ENCODE measurements at places on chromosomes 5 and 9.

DNA sequence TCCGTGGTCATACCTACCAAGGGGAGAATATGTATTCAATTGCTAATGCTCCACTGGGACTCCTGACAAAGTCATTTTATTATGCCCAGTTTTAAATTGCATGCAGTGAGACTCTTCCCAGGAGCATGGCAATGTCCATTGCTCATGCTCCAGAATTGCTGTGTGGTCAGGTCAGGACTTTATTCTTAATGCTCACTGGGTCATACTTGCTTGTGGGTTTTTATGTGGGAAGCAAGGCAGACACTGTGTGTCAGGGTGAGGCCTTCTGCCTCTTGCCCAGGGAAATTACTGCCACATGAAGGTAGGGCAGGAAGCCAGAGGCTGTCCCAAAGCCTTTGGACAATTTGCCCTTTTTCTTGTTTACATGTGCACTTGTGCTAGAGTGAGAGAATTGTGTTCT lies 164.6 kb upstream of the MEF2C start:
- DNase-seq, result no peak

DNA sequence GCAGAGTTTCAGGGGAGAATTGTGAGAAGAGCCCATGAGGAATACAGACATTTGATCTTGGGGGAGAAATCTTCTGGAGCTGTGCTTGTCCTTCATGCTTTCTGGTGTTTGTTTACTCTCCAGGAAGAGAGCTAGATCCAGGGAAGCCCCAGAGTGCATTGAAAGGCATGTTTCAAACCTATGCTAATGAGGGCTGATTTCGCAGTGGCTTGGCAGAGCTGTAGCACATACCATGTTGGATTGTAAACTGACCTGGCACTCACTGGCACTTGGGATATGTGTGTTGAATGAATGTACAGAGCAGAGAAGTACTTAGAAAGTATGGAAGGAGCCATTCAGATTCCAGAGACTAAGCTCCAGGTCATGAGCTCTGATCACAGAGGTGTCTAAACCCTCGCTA lies 30.9 kb downstream of the TNFSF8 start:
- DNase-seq, result no peak

GRCh38 chr9:126056312-126057021 lies 270.2 kb upstream of the MVB12B start:
- no peak for DNase-seq

DNA sequence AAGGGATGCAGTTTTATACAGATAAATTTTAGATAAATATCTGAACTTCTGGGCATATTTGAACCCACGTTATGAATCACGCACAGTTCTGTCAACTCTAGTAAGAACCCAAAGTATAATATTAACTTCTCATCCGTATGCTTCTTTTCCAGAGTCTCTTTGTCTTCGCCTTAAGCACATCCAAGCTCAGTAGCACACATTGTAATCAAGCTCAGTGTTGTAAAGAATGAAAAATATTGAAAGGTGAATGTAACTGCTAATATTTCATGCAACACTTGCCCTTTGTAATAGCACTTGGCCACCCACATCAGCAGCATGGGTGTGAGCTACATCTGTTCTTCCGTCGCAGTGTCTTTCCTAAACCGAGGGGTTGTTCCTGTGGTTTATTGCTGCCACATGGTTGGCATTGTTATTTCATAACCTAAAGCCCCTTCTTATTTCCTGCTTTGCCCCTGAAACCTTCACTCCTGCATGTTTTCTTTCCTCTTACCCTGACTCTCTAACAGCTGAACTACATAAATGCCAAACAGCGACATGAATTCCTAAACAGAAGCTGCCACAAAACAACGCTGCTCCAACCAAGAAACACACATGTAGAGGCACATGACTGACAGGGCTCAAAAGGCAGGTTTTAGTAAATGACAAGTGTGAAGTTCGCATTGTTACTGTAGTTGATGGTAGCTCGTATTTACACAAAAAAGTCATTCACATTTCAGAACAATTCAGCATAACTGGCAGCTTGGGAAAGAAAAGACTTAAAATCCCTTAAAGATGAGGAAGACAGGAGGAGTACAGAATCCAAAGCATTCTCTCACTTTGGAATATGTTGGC lies 190.1 kb upstream of the MEF2C start:
- no peak for DNase-seq

- DNase-seq, result no peak
These were observed 92.6 kb downstream of the TENT4A start for GRCh38 chr5:6805841-6806240.

DNA sequence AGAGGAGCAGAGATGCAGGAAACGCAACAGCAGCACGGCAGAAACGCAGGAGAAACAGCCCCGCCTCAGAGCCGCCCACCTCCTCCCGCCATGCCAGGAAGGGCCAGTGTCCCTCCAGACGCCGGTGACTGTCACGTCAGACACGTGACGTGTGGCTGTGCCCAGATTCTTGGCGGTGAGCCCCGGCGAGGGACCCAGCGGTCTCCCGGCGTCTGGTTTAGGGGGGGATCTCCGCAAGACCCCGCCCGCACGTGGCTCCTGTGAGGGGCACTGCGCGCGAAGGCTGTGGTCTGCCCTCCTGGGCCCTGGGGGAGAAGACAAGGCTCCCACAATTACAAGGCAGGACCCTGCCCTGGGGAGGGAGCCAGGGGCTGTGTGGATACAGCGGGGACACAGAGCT lies 2.4 kb upstream of the LCN8 start:
- no peak for DNase-seq

- peak; percentile 86 for DNase-seq
These were observed 224.9 kb downstream of the SNX18 start for GRCh38 chr5:54742417-54742891.

DNA sequence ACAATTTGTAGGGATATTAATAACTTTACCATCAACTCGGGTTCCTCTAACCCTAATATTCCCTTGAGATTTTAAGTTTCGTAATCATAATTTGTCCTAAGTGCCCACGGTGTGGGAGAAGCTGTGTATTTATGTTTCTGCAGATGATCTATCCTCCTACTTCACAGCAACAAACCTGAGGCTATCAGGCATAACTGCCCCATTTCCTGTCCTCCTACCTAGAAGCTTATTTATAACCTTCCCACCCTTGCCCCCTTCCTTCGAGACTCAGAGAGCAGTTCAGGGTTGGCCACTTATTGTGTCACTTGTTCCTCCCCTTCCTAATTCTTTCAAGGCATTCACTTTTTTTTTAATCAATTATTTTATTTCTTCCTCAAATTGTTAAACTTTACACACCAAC lies 29.6 kb upstream of the LCP2 start:
- DNase-seq, result no peak

GRCh38 chr9:127700594-127701255 lies 6.1 kb upstream of the CFAP157 start:
- no peak for DNase-seq

DNA sequence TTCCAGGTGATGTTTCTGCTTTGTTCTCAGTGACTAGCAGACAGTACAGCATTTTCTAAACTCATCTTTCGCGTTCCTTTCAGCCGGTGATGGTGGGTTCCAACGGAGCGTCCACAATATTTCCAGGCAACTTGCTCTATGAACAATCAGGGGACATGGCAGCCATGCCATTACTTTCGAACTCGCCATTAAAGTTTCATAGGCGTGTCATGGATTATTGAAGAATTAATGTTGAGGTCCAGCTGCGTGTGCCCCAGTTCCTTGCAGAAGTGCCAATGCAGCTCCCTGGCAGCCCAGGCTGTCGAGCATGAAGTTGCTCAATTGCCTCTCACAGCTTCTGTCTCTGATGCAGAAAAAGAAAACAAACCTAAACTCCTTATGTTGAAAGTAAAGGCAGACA lies 262.2 kb downstream of the IRX2 start:
- no peak for DNase-seq

GRCh38 chr5:30040488-30041118 lies 1152.9 kb upstream of the CDH6 start:
- peak; percentile 78 for DNase-seq

DNA sequence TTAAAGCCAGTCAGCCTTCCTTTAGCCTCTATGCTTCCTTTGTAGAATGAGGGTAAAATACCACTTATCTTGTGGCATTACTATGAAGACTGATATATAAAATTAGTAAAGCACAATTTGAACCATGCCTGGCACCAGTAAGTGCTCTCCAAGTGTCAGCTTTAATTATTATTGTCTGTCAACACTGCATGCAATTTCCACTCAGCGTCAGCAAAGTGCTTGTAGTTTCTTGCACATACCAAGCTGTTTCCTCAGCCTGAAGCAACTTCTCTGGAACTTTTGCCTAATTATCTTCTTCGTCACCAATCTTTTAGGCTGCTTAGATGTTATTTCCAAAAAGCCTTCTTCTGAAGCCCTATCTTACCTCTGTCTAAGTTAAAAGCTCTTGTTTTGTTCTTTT lies 177.3 kb downstream of the CDC42SE2 start:
- no peak for DNase-seq

DNA sequence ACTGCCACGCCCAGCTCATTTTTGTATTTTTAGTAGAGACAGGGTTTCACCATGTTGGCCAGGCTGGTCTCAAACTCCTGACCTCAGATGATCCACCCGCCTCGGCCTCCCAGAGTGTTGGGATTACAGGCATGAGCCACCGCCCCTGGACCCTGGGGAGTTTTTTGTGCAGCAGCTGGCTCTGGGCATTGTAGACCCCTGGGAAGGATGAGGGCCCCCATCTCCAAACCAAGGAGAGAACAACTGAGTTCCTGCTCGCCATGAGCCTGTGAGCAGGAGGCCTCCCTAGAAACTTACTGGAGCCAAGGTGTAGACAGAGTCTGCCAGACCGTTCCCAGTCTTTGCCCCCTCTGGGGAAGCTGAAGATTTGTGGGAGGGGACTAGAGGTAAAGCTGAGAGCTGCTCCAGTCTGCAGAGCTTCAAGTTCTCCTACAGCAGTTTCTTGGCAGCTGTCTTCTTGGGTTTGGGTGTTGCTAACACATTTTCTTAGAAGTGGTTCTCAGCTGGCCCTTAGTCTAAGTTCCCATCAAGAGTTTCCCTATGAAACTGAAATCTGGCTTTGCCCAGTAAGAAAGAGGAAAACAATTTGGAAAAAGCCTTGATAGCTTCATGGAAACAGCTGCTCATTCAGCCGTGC lies 12.4 kb downstream of the NUDT2 start:
- no peak for DNase-seq

DNA sequence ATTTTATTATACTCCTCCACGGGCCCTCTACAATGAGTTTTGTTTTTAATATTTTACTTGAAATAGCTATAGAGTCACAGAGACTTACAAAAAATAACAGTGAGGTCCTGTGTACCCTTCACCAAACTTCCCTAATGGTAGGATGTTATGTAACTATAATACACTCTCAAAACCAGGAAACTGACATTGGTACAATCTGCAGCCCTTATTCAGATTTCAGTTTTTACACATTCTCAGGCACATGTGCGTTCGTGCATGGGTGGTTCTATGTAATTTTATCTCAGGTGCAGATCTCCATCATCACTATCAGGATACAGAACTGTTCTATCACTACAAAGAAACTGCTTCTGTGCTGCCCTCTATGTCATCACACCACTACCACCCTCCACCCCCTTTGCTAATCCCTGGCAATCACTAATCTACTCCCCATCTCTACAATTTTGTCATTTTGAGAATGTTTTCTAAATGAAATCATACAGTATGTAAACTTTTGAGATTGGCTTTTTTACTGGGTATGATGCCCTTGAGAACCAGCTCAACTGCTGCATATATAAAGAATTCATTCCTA lies 16.4 kb downstream of the RAB14 start:
- no peak for DNase-seq

DNA sequence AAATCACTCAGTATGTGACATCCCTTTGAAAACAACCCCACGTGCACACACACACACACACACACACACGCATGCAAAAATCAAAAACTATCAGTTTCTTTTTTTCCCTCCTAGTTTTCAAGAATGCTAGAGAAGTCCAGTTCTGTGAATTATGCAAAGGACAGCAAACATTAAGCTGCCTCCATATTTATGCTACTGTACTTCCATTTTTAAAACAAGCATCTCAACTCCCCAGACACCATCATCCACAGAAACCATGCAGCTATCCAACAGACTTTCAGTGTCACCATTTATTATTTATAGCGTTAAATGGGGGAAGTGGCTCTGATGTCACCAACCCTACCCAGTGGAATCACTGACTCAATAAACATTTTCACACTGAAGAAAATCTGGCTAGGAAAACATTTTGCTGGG lies 1.6 kb downstream of the FBXW11 start:
- DNase-seq, result peak; percentile 35

DNA sequence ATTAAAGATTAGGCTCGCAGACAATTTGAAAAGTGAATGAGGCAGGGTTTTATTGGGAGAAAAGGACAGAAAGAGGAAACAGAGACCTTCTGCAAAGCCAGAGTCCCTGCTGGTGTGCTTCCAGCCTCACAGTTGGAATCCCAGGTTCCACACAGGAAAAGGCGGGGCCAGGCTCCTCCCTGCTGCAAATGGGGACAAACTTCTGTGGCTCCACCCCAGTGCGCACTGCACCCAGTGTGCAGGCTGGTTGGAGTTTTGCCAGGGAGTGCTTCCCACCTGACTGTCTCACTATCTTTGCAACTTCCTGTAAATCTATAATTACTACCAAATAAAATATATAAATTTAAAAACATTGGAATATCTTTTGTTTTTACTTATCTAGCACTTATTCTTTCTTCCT lies 386.0 kb upstream of the GRIN3A start:
- DNase-seq, result no peak

GRCh38 chr5:76716456-76717157 lies 681 bp downstream of the F2R start:
- peak; percentile 16 for DNase-seq

GRCh38 chr5:33833237-33833575 lies 58.6 kb downstream of the ADAMTS12 start:
- DNase-seq, result no peak

DNA sequence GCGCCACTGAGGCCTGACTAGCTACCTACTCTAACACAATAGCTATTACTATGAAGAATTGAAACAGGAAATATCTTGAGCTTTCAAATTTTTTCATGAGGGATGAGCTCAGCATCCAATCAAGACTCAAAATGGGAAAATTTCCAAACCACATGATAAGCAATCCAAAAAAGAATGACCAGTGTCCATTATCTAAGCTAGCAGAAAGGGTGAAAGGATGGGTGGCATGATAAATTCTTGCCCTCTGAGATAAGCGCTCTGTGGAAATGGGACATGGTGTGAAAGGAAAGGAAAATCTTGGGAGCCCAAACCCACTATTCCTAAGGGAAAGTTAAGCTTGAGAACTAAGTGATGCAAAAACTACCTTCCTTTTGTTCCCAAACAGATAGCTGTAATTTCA lies 170.2 kb upstream of the NREP start:
- no peak for DNase-seq

DNA sequence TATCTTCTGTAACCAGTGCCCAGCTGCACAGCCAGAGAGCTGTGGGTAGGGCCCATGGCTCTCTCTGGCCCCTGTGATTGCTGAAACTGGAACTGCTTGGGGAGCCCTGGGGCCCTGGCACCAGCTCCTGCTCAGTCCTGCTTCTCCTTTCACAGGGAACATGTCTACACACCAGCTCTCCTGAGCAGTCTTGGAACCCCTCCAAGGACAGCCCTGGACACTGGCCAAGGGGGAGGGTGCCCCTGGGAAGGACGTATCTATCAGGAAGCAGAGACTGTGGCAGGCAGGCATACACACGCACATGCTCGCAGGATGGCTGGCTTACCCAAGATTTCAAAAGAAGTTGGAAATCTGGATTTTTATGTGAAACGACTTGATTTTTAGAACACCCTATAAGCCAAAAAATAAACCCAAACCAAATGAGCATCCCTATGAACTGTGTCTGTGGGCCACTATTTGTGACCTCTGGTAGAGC lies 8.8 kb upstream of the TRAF1 start:
- peak; percentile 97 for DNase-seq

- no peak for DNase-seq
These were observed 106.4 kb upstream of the CCNG1 start for GRCh38 chr5:163330723-163331668.

Data from fibroblast of the aortic adventitia (primary cell).